Activated CD4-positive, alpha-beta memory T cell treated with anti-CD3 and anti-CD28 coated beads for 36 hours (primary cell): ENCODE measurements at places on chromosomes 1 and 21. TPM values are rescaled to one million over a fixed set of nuclear protein-coding genes. Genes with fewer than 3 reads are reported as not detected.

The ENAH gene
- total RNA-seq, result 0.95 TPM

DNA sequence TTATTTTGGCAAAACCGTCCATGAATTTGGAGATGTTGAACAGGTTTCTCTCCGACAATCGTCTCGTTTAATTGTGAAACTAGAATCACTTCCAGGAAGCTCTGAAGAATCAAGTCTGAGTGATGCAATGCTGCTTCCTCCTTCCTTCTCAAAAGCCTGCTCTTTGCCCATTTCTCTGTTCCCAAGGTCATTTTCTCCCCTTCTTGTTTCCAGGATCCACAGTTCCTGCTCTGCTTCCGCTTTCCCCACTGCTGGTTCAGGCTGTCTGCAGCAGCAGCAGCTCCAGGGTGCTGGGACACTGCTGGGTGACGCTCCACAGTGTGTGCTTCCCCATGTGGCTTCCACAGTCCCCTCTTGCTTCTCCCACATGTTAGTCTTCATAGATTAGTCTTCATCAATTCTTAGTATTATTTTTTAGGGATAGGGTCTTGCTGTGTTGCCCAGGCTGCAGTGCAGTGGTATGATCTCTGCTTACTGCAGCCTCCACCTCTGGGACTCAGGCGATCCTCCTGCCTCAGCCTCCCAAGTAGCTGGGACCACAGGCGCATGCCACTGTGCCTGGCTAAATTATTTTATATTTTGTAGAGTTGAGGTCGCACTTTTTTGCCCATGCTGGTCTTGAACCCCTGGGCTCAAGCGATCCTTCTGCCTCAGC lies 156.2 kb downstream of the DYRK1A start:
- DNase-seq, result no peak

DNA sequence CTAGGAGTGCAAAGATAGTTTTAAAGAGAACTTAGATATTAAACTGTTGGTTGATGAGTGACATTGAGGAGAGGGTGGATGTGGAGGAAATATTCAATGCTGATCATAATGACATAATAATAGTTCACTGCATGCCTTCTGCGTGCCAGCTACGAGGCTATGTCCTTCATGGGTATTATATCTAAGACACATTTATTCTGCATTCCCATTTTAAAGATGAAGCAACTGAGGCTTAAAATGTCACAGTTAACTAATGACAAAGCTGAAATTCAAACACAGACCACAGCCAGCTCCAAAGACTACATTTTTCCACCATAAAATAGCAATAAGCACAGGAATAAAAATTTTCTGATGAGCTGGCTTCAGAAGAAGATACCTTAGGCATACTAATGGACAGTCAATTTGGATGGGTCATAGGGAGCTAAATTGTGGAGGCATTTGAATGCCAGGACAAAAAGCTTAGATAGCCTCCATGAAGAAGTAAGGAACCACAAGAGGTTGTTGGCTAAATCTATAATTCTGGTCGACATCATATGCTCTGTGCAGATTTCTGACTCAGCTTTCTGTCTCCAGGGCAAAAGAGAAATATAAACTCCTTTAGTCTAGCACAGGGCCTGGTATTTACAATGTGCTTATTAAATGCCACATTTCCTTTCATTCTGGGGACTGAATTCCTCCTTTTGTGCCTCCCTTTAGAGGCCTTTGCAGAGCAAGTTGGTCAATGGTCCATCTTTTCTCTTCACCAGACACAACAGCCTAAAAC lies 71.2 kb upstream of the NRIP1 start:
- no peak for DNase-seq

DNA sequence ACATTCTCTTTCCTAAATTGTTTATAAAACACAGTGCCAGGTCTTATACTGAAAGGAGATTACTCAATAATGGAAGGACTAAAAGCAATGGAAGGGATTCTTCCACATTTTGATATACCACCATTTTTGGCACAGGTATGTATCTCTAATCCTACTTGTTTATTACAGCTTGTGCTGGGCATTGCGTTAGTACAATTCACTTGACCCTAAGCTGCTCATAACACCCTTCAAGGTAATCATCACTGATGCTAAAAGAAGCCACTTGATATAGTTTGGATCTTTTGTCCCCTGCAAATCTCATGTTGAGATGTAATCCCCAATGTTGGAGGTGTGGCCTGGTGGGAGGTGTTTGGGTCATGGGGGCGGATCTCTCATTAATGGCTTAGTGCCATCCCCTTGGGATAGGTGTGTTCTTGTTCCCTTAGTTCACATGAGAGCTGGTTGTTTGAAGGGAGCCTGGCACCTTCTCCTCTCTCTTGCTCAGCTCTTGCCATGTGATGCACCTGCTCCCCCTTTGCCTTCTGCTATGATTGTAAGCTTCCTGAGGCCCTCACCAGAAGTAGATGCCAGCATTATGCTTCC lies 71.1 kb downstream of the NIBAN1 start:
- no peak for DNase-seq

DNA sequence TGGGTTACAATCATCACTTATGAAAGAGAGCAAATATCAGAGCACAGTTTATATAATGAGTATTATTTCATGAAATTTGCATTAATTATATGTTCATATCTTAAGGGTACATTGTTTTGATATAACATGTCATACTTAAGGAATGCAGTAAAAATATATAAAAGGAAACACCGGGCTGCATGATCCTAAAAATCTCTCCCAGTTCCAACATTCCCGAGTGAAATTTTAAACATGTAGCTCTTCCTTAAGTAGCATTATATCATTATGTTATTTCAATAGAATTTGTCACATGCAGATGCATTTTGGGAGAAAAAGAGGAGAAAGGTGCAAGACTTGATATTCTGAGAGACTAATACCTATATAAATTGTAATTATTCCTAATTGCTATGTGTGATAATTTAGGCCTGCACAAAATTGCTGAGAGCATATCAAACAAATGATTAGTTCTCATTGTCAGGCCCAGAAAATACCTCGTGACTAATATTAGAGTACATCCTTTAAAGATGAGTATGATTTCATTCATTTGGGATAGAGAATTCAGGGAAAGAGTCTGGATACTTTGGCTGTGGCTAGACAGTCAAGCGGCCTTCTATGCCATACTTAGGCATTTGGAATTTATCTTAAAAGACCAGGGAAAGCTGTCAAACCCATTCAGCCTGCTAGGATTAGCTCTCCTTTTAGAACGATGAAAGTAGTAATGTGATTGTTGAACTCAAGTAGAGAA lies 86.8 kb downstream of the ADGRL2 start:
- DNase-seq, result no peak
